ENCODE measurements at places on chromosomes 3 and 15. TPM values are rescaled to one million over a fixed set of nuclear protein-coding genes. Genes with fewer than 3 reads are reported as not detected.

The HHATL gene
- not detected for total RNA-seq

The DZIP1L gene
- total RNA-seq: 25.2 TPM

The UBA3 gene
- 64.1 TPM for total RNA-seq

The SPG11 gene
- 81.7 TPM for total RNA-seq

The LRRC31 gene
- not detected for total RNA-seq

The ALPK3 gene
- 0.89 TPM for total RNA-seq

The RPUSD2 gene
- total RNA-seq: 11.9 TPM

The SPESP1 gene
- 6.0 TPM for total RNA-seq

The GREM1 gene
- 41.6 TPM for total RNA-seq

The SCAANT1 gene
- not detected for total RNA-seq

The DISP2 gene
- 0.30 TPM for total RNA-seq

The SLC9C1 gene
- total RNA-seq: 0.30 TPM

The CCDC39 gene
- total RNA-seq: not detected

The LRTM1 gene
- total RNA-seq: not detected

The ERICH6 gene
- total RNA-seq: not detected

The IQCF6 gene
- not detected for total RNA-seq

The GALNT15 gene
- total RNA-seq: 9.5 TPM

Measured in smooth muscle cell of the umbilical artery (primary cell).